Stimulated activated CD4-positive, alpha-beta T cell treated with anti-CD3 and anti-CD28 coated beads, Interleukin-12 subunit alpha, Interleukin-12 subunit beta, amount 100 ng/mL, for 48 hours (primary cell): ENCODE measurements at places on chromosomes 11 and 22.

DNA sequence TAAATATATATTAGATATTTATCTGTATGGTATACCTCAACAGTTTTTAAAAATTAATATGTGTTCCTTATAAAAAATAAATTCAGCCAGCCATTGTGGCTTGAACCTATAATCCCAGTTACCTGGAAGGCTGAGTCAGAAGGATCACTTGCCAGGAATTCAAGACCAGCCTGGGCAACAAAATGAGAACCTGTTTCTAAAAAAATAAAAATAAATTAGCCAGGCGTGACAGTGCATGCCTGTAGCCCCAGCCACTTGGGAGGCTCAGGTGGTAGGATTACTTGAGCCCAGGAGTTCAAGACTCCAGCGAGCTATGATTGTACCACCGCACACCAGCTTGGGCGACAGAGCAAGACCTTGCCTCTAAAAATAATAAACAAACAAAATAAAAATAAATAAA, 54.9 kb downstream of the PHF21A start:
- DNase-seq, result no peak

GRCh38 chr11:22163394-22163797, 29.5 kb upstream of the ANO5 start:
- DNase-seq, result no peak

- DNase-seq, result no peak
Observed at GRCh38 chr22:30097861-30098260, 17.6 kb downstream of the HORMAD2 start.

GRCh38 chr22:37213218-37213855, 1.1 kb upstream of the SSTR3 start:
- DNase-seq, result no peak

DNA sequence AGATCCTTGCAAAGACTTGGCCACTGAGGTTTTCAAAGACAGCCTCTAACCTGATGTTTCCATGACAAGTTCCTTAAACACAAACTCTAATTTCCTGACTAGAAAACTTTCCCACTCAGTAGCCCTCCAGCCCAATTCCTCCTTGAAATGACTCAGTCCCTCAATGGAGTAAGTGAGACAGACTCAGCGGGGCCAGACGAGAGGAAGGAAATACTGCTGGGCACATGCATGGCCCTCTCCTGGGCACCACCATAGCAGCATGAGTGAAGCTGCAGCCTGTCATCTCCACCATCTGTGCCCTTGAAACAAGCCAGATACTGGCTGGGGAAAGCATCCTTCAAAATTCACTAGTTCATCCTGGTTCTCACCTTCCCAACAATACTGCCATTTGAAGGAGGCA, 76.2 kb upstream of the GDPD4 start:
- no peak for DNase-seq

GRCh38 chr22:37432708-37433054, 5.4 kb upstream of the ELFN2 start:
- DNase-seq, result no peak

GRCh38 chr22:44109416-44109815, 71.3 kb upstream of the PARVG start:
- DNase-seq, result no peak

- DNase-seq, result no peak
Observed at GRCh38 chr11:66075273-66075672, 5.2 kb downstream of the PACS1 start.

- no peak for DNase-seq
Observed at GRCh38 chr11:104148074-104148473, 15.9 kb downstream of the PDGFD start.

DNA sequence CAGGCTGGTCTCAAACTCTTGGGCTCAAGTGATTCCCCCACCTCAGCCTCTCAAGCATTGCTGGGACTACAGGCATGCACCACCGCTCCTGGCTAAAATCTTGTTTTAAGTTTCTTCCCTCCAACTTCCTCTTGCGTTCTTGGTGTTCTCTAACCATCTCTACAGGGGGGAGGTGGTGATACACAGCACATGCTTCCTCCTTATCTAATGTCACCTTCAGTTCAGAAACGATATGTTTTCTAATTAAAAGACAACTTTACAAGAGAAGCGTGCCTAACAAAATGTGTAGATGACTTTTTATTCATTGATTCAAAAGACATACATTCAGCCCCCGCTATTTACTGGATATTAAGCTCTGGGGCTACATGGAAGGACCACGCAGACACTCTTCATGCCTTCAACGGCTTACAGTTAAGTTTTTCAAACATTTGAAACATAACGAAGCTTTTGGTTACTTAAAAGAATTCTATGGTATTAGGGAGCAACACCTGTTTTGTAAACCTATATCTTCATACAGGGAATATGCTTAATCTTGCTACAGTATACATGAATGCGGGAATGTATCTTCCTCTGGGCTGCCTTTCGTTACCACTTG, 933 bp upstream of the DLAT start:
- peak; percentile 6 for DNase-seq

GRCh38 chr11:8928981-8929615, 3.6 kb downstream of the C11orf16 start:
- DNase-seq, result no peak

DNA sequence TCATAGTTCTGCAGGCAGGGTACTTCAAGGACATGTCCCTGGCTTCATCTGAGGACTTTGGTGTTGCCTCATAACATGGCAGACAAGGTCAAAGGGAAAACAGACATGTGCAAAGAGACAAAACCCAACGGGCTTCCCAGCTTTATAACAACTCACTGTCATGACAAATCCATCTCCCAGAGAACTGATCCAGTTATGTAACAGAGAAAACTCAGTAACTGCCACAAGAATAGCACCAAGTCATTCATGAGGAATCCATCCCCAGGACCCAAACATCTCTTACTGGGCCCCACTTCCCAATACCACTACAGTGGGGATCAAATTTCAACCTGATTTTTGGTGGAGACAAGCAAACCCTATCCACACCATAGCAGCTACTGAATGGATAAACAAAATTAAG, 13.0 kb downstream of the OR52N4 start:
- DNase-seq, result no peak

GRCh38 chr22:32574411-32574810, 99.8 kb downstream of the FBXO7 start:
- no peak for DNase-seq

- DNase-seq, result no peak
Observed at GRCh38 chr11:126411971-126412381, 56.5 kb downstream of the ST3GAL4 start.

DNA sequence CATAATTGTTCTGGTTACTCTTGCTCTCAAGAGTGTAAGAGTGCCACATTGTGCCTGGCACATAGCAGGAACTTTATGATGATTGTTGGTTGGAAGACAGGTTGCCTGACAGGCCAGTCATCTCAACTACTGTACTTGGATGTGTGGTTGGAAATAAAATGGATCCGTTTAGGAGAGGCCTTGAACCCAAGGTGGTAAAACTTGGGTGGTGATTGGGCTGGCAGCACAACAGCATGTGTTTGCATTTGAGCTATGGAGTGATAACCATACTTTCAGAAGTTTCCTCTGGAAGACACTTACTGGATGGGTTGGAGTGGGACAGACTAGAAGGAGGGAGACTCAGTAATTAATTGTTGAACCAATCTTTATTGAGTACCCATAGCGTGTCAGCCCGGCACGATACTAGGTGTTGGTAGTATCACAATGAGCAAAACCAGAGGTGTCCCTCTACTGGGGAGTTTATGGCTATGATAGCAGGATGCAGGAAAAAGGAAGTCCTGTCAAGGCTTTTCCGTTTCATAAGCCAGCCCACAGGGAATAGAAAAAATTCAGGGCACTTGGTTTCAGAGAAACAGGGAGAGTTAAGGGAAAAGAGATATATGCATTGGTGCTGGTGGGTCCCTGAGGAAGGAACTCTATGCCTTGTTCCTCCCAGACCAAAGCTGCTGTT, 3.1 kb upstream of the TMEM109 start:
- DNase-seq, result no peak

GRCh38 chr11:16769386-16769785, 30.9 kb downstream of the C11orf58 start:
- no peak for DNase-seq

DNA sequence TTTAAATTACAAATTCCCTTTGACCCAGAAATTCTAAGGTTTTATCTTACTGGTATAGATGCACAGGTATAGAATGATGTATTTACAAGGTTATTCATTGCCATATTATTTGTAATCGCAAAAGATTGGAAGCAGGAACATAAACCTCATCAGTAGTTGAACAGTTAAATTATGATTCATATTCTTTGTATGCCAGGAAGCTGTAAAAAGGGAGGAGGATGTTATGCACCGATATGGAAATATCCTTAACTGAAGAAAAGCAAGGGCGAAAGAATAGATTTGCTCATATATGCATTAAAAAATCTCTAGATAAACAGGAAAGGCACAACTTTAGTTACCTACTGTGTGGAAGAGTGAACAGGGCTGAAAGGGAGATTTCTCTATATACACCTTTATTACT, 36.7 kb downstream of the PPFIA1 start:
- no peak for DNase-seq

DNA sequence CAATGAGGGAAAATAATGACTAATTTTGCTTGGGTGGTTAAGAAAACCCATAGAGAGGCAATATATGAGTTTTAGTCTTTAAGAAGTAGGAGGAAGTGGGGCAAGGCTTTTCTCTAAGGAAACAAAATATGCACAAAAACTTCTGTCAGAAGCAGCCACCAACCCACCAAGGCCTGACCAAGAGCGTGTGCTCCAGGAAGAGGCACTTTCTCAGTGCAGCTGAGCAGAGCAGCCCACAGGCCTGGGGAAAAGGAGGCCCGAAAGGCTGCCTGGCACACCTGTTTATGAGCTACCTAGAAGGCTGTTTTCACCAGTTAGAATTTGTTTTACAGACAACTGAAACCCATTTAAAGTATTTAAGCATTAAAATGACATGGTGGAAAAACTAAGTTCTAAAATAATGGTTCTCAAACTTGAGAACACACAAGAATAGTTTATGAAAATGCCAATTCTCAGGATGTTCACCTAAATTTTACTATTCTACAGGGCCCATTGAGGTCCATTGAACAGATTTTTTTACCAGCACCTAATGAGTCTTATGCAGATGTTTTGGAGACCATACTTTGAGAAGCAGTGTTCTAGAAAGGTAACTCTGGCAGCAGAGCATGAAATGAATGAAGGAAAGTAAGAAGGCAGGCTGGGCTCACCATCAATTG, 160.5 kb upstream of the DDI1 start:
- DNase-seq, result no peak
